ENCODE measurements at places on chromosomes 4 and X.
A peak's percentile ranks its signal among the peaks of the same experiment; 100 is the strongest.

- DNase-seq: peak; percentile 59
Measured at GRCh38 chr4:121278811-121279368, 101.9 kb downstream of the QRFPR start.

DNA sequence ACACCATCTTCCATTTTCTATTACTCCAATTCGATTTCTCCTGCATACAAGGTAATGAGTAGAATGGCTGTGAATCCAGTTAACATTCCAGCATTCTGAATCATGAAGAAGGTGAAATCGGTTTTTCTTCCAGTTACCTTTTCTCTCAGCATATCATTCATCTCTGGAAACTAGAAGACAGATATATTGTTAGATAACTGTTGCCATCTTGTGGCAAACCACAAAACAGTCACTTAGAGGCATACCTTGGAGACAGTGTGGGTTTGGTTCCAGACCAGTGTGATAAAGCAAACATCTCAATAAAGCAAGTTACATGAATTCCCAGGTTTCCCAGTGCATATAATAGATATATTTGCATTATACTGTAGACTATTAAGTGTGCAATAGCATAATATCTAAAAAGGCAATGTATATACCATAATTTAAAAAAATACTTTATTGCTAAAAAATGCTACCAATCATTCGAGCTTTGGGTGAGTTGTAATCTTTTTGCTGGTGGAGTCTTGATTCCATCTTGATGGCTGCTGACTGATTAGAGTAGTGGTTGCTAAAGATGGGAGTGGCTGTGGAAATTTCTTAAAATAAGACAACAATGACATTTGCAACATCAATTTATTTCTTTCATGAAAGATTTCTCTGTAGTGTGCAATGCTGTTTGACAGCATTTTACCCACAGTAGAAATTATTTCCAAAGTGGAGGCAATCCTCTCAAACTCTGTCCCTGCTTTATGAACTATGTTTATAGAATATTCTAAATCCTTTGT is 82.1 kb downstream of the SLC39A8 start:
- peak; percentile 57 for DNase-seq

GRCh38 chrX:104098151-104098808 is 14.0 kb upstream of the ZCCHC18 start:
- peak; percentile 49 for DNase-seq

GRCh38 chr4:112521123-112522023 is 5.4 kb upstream of the NEUROG2 start:
- no peak for DNase-seq

DNA sequence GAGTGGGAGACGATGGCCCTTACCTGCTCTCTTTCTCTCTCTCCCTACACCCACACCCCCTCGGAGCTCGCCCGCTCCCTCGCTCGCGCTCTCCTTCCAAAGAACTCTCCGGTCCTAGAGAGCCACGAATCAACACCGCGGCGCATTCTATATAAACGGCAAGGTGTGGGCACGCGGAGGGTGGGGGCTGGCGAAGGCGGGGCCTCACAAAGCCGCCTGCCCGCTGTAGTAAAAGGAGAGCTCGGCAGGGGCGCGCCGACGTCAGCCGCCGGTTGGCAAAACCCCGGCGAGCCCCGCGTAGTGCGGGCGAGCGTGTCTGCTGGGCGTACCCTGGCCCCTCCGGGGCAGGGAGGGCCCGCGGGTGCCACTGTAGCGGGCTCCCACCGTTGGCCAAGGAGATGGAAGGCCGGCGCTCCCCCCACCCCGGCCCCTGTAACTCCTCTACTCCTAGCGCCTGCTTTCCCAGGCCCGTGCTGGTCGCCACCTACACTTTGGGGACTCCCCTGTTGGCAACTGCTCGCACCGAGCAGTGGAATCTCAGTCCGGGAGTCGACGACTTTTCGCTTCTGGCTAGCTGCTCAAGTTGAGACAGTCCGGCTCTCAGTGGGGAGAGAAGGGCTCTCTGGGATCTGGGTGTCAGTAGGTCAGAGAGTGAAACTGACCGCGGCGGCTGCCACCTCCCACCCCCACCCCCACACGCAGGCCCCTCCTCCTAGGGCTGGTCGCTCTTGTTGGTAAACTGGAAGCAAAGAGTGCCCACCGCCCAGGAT is 325.5 kb upstream of the F9 start:
- DNase-seq: no peak

DNA sequence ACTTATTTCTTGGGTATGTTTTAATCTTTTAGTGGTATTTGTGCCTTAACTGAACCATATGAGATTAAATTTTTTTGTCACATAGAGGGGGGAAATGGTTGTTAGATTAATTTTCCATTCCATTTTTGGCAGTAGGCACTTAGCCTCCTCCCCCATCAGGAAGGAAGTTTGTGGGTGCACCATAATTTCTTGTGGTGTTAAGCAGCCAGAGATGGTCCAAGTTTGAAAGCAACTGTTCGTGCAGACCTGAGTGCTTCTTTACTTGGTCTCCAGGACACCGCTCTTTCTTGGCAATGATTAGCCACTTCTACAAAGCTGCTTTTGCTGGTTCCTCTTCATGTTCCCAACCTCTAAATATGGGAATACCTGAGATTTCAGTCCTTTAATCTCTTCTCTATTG is 92.7 kb upstream of the RPL34 start:
- DNase-seq: no peak

DNA sequence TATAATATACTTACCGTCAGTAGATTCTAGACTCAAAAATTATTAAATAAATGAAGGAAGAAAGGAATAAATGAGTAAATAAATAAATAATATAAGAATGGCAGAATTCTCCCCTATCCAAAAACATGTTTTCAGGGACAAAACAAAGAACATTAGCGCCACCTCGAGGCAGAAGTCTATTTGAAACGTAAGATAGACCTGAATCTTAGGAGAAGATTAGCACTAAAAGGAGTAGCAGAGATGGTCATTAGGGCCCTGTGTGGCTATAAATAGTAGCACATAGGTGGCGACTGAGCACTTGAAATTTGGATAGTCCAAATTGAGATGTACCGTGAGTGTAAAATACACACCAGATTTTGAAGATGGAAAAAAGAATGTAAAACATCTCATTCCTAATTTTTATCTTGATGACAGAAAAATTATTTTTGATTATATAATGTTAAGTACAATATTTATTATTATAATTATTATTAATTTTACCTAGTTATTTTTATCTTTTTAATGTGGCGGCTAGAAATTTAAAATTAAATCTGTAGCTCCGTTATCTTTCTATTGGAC is 24.3 kb upstream of the SRD5A3 start:
- peak; percentile 16 for DNase-seq

GRCh38 chr4:87014284-87014782 is 79.5 kb downstream of the AFF1 start:
- no peak for DNase-seq

DNA sequence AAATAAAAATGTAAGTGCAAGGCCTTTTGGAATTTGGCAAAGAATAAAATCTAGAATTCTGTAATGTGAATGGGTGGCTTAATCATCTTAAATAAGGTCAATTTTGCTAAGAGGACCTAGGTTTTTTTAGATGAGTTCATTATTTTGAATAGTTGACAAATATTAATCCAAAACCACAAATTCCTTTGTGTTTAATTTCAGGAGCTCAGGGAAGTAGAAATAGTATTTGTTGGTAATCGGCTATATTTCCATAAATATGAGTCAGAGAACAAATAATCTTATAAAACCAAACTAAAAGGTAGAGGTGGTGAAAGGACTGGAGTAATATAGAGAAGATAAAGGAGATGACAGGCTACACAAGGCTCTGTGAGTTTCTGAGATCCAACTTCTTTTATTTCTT is 190.4 kb upstream of the TLL1 start:
- DNase-seq: no peak

DNA sequence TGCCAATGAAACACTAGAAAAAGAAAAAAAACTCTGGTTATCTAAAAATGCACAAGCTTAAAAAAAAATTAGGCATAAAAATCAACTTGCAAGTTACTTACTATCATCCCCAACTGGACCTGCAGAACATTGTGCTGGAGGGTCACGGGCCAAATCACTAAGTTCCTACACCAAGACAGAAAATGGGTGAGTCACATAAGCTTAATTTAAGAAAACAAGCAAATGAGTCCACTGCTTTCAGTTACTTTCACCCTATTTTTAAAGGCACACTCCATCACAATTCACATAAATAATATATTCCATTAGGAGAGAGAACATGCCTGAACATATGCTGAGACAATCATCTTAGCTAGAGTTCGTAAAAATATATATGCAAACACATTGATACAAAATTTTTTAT is 17.7 kb downstream of the UBE2D3 start:
- DNase-seq: no peak

DNA sequence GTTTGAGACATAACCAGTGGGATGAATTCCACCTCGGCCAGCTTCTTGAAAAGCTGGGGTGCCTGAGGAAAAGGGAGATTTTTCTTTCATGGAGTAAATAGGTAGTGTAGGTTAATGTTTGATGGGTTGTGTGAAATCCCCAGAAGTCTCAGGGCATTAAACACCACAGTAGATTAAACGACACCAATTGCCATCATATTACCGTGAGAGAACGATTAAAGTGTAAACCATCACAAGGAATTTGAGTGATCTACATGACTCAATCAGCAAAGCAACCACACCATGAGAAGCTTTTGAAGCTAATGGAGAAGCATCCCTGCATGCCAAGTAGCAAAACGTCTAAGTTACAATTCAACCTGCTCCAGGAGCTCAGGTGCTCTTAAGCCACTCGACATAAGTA is 322.5 kb upstream of the GATB start:
- DNase-seq: no peak

GRCh38 chr4:40984051-40984450 is 230.3 kb downstream of the APBB2 start:
- DNase-seq: no peak

DNA sequence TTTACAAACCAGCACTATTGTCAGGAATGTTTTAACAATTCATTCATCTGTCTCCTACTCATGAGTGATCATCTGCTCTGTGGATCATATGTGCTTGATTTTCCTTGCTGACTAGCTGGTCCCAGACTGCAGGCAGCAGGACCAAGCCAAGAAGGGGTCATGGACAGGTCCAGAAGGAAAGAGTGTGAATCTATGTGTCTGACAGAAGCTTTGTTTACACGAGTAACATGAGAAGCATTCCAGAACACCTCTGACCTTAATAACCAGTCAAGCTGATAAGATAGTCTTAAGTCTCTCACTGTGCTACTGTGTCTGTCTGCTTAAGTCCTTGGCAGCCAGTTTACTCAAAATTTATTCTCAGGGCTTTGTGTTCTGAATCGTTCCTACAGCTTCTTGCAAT is 39.0 kb downstream of the GUCY1A1 start:
- DNase-seq: no peak

DNA sequence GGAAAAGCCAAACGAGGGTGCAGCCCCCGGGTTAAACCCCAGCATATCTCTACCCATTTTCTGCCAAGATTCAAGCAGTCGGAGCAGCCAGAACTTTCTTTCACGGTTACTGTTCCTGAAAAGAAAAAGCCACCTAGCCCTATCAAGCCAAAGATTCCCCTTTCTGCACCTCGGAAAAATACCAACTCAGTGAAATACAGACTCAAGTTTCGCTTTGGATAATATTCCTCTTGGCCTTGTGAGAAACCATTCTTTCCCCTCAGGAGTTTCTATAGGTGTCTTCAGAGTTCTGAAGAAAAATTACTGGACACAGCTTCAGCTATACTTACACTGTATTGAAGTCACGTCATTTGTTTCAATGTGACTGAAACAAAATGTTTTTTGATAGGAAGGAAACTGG is 20.0 kb downstream of the FGF5 start:
- no peak for DNase-seq

DNA sequence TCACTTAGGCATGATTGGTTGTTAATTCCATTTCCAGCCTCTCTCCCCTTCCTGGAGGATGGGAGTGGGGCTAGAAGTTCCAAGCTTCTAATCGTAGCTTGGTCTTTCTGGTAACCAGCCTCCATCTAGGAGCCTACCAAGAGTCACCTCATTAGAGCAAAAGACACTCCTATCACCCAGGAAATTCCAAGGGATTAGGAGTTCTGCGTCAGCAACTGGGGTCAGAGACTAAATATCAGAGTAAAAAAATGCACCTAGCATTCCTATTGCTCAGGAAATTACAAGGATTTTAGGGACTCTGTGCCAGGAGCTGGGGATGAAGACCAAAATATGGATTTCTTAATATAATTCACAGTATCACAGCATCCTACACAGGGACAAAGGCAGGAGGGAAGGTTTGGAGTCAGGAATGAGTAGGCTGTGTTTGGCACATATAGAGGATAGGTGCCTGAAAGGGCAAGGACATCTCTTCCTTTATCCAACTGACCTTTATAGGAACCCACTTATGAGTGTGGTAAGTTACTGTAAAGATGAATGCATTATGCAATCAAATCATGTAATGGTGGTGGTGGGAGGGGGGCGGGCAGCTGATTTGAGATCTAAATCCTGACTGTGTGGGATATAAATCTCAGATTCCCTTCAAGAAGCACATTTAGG is 30.5 kb upstream of the LIMCH1 start:
- no peak for DNase-seq

DNA sequence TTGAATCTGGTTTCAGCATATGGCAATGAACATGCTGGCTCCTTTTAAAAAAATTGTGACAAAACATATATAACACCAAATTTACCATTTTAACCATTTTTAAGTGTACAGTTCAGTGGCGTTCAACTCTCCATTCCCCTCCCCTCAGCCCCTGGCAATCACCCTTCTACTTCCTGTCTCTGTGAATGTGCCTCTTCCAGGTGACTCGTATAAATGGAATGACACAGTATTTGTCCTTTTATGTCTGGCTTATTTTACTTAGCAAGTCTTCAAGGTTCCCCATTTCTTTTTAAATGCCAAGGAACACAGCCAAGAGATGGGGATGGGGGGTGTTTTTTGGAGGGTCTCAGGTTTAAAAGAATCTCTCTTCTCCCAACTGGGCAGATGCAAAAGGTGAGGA is 35.4 kb upstream of the BCLAF3 start:
- DNase-seq: no peak

DNA sequence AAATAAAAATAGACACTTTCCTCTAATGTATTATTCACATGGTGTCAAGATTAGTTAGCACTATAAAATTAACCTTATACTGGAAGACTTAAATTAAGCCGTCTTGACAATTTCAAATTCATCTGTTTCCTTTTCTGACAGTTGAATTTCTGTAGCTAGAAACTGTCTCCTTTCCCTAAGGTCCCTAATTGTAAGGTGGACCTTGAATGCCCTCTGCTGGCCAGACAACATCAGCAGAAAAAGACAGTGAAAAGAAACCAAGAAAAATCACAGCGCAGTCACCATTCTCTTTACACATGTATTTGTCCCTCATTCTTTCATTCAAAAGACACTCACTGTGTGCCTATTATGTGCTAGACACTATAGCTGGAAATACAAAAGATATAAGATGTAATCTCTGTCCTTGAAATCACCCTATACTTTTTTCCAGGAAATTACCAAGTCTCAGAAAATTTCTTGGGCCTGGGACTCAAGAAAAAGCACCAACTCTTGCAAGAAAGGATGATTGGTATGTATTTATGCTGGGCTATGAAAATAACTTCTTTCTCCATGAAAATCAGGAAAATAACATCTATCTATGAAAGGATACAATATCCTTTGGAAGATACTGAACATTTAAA is 32.7 kb upstream of the AMBN start:
- peak; percentile 61 for DNase-seq

- no peak for DNase-seq
Measured at GRCh38 chr4:73617256-73617655, 3.0 kb downstream of the RASSF6 start.

- no peak for DNase-seq
Measured at GRCh38 chr4:168811786-168812651, 198.0 kb downstream of the CBR4 start.
